ENCODE measurements at places on chromosomes 5 and 9.

DNA sequence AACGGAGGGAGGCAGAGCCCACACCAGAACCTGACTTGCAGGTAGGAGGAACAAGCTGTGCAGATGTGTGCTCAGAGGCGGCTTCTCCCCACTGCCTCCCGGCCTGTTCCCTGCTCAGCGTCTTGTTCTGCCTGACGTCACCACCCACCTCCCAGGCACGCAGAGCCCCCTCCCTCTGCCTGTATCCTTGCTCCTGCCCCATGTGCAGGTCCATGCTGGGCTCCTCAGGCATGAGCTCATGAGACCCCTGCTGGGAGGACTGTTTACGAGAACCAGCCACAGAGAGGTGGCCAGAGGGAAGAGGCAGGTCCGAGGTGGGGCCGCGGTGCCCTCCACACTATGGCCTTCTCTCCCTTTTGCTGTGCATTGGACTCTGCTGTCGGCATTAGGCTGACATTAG lies 45.5 kb downstream of the SLC6A3 start:
- DNase-seq, result no peak

- DNase-seq, result no peak
These were observed 136.2 kb downstream of the CFAP90 start for GRCh38 chr5:7714697-7715096.

GRCh38 chr9:107933516-107933915 lies 443.9 kb upstream of the KLF4 start:
- no peak for DNase-seq

DNA sequence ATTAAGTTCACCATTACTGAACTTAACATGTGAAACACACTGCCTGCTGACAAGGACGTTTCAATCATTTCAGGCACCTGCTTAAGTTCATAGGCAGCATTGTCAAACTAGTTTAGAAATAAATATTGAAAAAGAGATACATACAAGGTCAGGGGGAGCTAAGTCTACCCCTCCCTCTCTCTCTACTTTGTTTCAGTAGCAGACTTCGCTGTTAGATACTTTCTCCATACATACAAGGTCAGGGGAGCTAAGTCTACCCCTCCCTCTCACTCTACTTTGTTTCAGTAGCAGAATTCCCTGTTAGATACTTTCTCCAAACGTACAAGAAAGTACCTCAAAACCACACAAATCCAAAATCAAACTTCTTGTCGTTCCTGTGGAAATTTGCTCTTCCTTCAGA lies 387.4 kb upstream of the PDE4D start:
- no peak for DNase-seq

DNA sequence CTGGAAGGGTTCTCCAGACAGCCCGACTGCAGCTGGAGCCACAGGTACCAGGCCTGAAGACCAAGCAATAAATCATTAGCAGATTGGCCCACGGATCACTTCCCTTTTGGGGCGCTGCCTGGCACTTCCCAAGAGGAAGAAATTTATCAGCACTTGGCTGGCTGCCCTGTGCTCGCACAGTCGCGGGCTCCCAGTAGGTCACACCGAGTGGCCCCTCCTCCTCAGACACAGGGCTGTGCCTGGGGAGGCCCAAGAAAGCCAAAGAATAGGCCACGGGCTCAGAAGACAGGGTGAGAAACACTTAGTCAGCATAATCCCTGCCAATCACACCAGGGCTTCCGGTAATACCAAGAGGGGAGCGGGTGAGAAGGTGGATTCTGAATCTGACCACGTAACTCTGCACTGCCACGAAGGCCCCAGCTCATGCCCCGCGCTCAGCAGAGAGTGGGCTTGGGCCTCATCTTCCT lies 115.7 kb upstream of the MSX2 start:
- peak; percentile 78 for DNase-seq

GRCh38 chr5:179387151-179388110 lies 42.2 kb upstream of the ADAMTS2 start:
- no peak for DNase-seq

- no peak for DNase-seq
These were observed 12.5 kb upstream of the NKX2-5 start for GRCh38 chr5:173247510-173247909.

DNA sequence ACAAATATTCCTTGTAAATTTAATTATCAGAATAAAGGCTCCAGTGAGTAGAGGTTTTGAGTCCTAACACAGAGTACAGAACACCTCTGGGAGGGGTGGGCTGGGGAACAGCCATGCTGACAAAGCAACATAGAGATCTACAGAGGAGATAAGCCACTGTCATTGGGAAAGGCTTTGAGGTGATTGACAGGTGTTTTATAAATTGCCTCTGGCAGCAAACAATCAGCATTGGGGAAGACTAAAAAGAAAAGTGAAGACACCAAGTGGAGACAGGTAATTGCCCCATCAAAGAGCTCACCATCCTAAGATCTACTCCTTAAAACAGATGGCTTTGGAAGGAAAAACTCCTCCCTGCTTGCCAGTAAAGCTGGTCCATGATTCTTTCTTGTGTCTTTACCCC lies 189.7 kb upstream of the TLE4 start:
- no peak for DNase-seq

GRCh38 chr5:180069589-180070247 lies 1.8 kb downstream of the RNF130 start:
- no peak for DNase-seq

- no peak for DNase-seq
These were observed 48.0 kb downstream of the FGF1 start for GRCh38 chr5:142637871-142638270.

- peak; percentile 17 for DNase-seq
These were observed 206.9 kb downstream of the ZSWIM6 start for GRCh38 chr5:61538722-61539501.

- no peak for DNase-seq
These were observed 104.5 kb downstream of the RGS3 start for GRCh38 chr9:113568081-113568435.

DNA sequence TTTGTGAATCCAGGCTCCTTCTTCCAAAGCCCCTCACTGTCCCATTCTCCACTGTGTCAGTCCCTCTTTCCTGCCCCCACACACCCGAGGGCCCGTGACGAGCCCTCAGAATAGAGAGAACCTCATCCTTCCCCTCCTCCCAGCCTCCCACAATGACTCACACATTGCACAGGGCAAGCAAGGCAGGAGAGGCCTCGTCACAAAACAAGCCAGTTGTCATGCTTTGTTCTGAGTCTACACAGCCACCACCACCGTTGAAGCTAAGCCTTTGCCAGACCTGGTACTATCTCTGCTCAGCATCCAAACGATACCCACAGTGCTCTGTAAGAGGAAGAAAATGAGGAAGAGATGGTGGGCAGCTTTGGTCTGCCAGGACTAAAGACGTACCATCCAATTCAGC lies 142.2 kb upstream of the ZNF366 start:
- DNase-seq, result peak; percentile 30

GRCh38 chr9:114733816-114734215 lies 51.8 kb upstream of the TEX48 start:
- DNase-seq, result peak; percentile 99

All from RWPE1 (cell line).